Mesothelial cell of epicardium (in vitro differentiated cells): ENCODE measurements at places on chromosomes 2 and 18. TPM values are rescaled to one million over a fixed set of nuclear protein-coding genes. Genes with fewer than 3 reads are reported as not detected.

The PDE1A gene
- 1.2 to 1.9 TPM (median 1.6 TPM) in 3 replicates for total RNA-seq

- H3K4me1 ChIP-seq: no peaks in the 10 kb centered on the region
- H3K27me3 ChIP-seq: peaks cover 2% of the 10 kb centered on the region
- no peaks in the 10 kb centered on the region for H3K36me3 ChIP-seq
- DNase-seq: no peak
- no peak overlapping the region for H3K27ac ChIP-seq
- H3K4me3 ChIP-seq: no peak overlapping the region
These were observed 68.3 kb upstream of the PPM1B start for GRCh38 chr2:44100351-44100750.

GRCh38 chr2:224261326-224261725 lies 140.6 kb downstream of the FAM124B start:
- DNase-seq: no peak
- H3K27me3 ChIP-seq: no peaks in the 10 kb centered on the region
- peak overlapping the region; percentile 31 for H3K27ac ChIP-seq
- no peak overlapping the region for H3K4me3 ChIP-seq
- H3K36me3 ChIP-seq: no peaks in the 10 kb centered on the region

DNA sequence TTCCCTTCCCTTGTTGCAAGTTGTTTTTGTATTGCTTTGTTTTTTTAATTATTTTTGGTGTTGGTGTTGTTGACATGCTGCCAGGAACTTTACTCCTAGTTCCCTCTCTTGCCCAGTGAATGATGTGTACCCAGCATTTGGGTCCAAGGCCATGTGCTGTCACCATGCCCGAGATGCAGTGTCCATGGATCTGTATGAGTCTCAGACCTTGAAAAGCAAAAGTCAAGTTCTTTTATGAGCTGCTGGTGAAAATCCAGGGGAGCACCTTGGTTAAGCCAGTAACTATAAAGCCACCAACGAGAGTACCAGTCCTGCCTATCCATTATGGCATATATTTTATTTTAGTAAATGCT lies 236.4 kb downstream of the BCL11A start:
- no peak for DNase-seq
- H3K27ac ChIP-seq: no peak overlapping the region
- H3K27me3 ChIP-seq: peaks cover 2% of the 10 kb centered on the region

The ABCG8 gene
- not detected in 3 replicates for total RNA-seq

- DNase-seq: no peak
- H3K4me1 ChIP-seq: peaks cover 6% of the 10 kb centered on the region
- no peaks in the 10 kb centered on the region for H3K27me3 ChIP-seq
- H3K27ac ChIP-seq: no peak overlapping the region
These were observed 60.1 kb downstream of the DSC3 start for GRCh38 chr18:30982285-30982992.

DNA sequence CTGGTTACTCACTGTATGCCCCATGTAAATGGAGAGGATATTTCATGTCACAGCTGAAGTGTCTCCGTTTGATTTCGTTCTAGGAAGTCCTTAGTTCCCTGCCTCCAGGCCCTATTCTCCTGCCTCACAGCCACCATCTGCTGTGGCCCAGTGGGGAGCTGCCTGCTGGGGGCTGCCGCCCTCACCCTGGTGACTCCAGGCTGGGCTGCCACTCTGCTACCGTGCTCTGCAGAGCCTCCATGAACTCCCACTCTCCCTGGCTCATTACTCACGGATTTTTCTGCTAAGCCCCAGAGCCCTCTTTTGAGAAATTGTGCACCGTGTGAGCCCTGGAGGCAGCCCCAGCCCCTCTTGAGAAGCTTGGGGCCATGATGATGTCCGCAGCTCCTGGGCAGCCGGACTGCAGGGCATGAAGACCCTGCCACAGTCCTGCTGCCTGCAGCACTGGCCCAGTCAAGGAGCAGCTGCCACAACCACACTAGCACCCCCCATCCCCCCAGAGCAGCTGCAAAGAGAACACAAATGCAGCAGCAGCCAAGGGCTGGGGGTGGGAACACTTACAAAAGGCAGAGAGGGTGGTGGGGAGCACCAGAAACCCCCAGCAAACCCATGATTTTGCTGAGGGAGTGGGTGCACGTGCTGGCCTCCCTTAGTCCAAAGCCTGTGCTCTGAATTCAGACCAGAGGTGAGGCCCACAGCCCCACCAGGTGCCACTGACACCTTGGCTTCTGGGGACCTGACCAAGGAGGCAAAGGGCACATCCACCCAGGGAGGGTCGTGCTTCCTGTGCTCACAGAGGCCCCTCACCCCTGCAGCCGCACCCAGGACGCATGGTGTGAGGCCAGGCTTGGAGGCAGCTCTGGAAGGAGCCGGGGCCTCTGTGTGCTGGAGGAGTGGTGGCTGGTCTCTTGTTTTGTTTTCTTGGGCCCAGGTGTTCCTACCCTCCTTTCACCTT lies 270.2 kb upstream of the RAB6C start:
- no peak overlapping the region for H3K4me3 ChIP-seq
- no peaks in the 10 kb centered on the region for H3K27me3 ChIP-seq
- peaks cover 10% of the 10 kb centered on the region for H3K4me1 ChIP-seq
- H3K36me3 ChIP-seq: peaks cover 2% of the 10 kb centered on the region
- no peak for DNase-seq

DNA sequence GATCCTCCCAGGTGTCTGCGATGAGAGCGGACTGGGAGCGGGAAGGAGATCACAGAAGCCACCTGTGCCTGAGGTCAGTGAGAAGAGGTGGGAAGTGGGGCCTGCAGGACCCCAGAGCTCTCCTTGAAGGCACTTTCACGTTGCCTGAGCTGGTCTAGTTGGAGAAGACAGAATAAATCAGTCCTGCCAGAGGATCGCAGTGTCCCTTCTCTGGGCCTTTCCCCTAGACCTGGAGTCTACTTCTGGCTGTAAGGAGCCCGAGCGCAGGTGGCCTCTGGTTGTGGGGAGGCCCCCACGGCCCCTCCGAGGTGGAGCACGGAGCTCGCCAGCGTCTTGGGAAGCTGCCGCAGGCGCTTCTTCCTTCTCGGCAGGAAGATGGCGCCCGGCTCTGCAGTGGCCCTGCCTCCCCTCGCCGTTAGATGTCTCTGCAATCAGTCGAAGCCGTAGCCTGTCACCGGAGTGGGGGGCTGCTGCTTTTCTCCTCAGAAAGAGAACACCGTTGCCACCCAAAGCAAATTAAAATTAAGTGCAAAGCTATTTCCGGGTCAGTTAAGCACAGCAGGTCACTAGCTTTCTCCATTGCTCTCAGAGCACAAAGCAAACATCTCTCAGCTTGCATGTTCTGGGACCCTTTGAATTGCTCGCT lies 212.0 kb upstream of the MYT1L start:
- no peak for DNase-seq
- H3K4me3 ChIP-seq: peak overlapping the region; percentile 28
- no peaks in the 10 kb centered on the region for H3K36me3 ChIP-seq
- H3K4me1 ChIP-seq: peaks cover 3% of the 10 kb centered on the region
- peaks cover 28% of the 10 kb centered on the region for H3K27me3 ChIP-seq

DNA sequence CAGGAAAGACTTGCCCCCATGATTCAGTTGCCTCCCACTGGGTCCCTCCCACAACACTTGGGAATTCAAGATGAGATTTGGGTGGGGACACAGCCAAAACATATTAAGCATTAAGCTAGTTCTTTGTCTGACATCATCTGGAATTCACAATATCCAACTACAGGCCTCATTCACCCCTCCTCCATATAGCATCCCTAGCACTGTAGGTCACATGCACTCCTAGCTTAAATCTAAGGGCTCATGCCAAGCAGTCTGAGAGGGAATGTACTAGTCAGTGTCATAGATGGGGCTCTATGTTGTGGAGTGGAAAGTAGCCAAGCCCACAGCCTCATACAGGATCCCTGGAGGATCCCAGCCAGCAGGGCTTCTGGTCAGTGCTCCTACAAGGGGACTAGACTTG lies 92.1 kb downstream of the IRS1 start:
- no peaks in the 10 kb centered on the region for H3K27me3 ChIP-seq
- H3K4me3 ChIP-seq: no peak overlapping the region
- no peak overlapping the region for H3K27ac ChIP-seq

GRCh38 chr2:239000089-239000488 lies 152.2 kb downstream of the TWIST2 start:
- H3K4me3 ChIP-seq: no peak overlapping the region
- H3K27me3 ChIP-seq: peaks cover 7% of the 10 kb centered on the region
- DNase-seq: no peak
- no peak overlapping the region for H3K27ac ChIP-seq
- H3K36me3 ChIP-seq: peaks cover 5% of the 10 kb centered on the region

DNA sequence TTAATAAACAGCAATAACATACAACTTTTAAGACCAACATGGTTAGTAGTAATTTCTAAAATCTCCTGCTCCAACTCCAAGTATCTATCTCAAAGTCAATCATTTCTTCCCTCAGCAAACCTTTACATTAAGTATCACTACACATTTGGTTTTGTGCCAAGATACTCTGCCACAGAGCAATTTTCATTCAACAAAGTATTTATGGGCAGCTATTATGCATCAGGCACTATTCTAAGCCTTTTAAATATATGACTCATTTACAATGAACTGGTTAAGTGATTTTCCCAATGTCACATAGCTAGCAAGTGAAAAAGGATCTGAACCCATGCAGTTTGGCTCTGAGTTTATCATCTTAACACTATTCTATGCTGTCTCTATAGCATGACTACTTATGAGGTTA lies 264.3 kb downstream of the NOL4 start:
- peaks cover 3% of the 10 kb centered on the region for H3K4me1 ChIP-seq
- DNase-seq: no peak
- no peak overlapping the region for H3K4me3 ChIP-seq
- no peak overlapping the region for H3K27ac ChIP-seq

The CD28 gene
- not detected in 3 replicates for total RNA-seq

The RNF125 gene
- total RNA-seq: 0.63 to 0.82 TPM (median 0.74 TPM) in 3 replicates

DNA sequence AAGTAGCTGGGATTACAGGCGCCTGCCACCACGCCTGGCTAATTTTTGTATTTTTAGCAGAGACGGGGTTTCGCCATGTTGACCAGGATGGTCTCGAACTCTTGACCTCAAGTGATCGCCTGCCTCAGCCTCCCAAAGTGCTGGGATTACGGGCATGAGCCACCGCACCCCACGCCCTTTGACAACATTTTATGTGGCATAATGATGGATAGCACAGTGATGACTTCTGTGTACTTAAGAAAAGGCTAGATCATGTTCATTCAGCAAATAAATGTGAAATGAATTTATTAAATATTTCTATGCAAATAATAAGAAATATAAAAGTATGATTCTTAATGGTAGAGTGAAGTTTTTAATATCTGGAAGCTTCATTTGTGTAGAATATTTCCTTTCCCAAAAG lies 2.6 kb upstream of the HTR2B start:
- H3K36me3 ChIP-seq: no peaks in the 10 kb centered on the region
- H3K4me1 ChIP-seq: peaks cover 75% of the 10 kb centered on the region
- no peaks in the 10 kb centered on the region for H3K27me3 ChIP-seq
- DNase-seq: no peak

GRCh38 chr18:58168221-58168620 lies 124.2 kb downstream of the NEDD4L start:
- H3K36me3 ChIP-seq: peaks cover 21% of the 10 kb centered on the region
- H3K4me3 ChIP-seq: no peak overlapping the region
- H3K27ac ChIP-seq: no peak overlapping the region
- H3K4me1 ChIP-seq: no peaks in the 10 kb centered on the region

GRCh38 chr18:70295192-70296188 lies 6.6 kb downstream of the SOCS6 start:
- H3K27me3 ChIP-seq: no peaks in the 10 kb centered on the region
- H3K4me3 ChIP-seq: no peak overlapping the region
- peaks cover 46% of the 10 kb centered on the region for H3K4me1 ChIP-seq
- H3K27ac ChIP-seq: no peak overlapping the region

GRCh38 chr2:72738096-72738495 lies 87.7 kb downstream of the EXOC6B start:
- no peak for DNase-seq
- no peaks in the 10 kb centered on the region for H3K4me1 ChIP-seq
- no peak overlapping the region for H3K4me3 ChIP-seq
- no peak overlapping the region for H3K27ac ChIP-seq

The GPR55 gene
- not detected in 3 replicates for total RNA-seq

DNA sequence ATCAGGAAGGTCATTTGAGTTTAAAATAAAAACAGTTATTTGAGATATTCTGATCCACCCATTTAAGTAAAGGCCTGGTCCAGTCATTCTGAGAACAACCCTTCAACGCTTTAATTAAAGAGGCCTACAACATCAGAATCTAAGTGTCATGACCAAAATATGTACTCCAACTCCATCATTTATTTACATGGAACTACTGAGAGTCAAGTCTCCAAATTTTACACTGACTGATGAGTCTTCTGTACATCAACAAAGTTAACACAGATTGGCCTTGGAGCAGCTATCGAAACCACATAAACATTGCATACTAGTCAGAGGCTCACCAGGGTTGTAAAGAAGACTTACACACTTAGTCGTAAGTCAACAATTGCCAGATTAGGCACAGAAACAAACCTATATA lies 37.1 kb downstream of the PIEZO2 start:
- peaks cover 10% of the 10 kb centered on the region for H3K4me1 ChIP-seq
- DNase-seq: no peak

DNA sequence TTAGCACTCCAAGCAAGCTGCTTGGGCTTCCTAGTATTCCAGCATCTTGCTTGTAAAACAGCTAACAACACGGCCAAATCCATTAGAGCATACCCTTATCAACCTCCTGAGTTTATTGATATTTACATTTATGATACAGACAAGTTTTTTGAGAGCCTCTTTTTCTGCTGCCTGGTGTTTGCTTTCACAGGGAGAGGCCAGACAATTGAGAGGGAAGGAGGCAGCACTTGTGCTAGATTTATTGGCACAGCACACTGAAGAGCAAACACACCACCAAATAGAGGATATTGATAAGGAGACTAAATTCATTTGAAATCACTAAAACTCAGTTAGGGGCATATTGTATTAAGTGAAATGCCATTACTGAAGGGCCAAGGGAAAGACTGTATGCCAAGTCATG lies 1142.3 kb upstream of the FANCL start:
- no peaks in the 10 kb centered on the region for H3K27me3 ChIP-seq
- peaks cover 7% of the 10 kb centered on the region for H3K4me1 ChIP-seq
- peaks cover 17% of the 10 kb centered on the region for H3K36me3 ChIP-seq
- no peak overlapping the region for H3K4me3 ChIP-seq

GRCh38 chr2:114040826-114041225 lies 150.9 kb downstream of the ACTR3 start:
- no peaks in the 10 kb centered on the region for H3K36me3 ChIP-seq
- H3K4me3 ChIP-seq: no peak overlapping the region
- H3K4me1 ChIP-seq: no peaks in the 10 kb centered on the region
- H3K27ac ChIP-seq: no peak overlapping the region
- DNase-seq: no peak
- H3K27me3 ChIP-seq: peaks cover 1% of the 10 kb centered on the region

The COL3A1 gene
- 7,569 to 7,691 TPM (median 7,584 TPM) in 3 replicates for total RNA-seq

DNA sequence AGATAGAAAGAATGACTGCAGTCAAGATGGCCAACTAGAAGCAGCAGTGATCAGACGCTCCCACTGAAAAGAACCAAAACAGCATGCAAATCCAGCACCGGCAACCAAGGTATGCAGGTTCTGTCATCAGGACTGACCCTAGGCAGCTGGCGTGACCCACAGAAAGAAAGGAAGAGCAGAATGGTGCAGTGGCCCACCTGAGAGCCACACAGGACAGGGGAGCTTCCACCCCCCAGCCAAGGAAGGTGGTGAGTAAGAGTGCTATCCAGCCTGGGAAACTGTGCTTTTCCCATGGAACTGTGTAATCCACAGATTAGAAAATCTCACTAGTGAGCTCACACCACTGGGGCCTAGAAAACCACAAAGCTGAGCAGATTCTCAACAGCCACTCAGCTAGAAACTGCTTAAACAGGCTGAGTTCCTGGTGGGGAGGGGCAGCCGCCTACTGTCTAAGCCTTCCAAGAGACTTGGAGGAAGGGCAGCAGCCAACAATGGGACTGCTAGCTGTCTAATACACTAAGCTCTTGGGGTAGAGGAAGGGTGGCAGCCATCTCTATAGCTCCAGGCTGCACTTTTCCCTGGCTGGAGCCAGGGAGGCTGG lies 127.9 kb downstream of the EVA1A start:
- no peak overlapping the region for H3K4me3 ChIP-seq
- peak overlapping the region; percentile 43 for H3K27ac ChIP-seq
- DNase-seq: no peak
- no peaks in the 10 kb centered on the region for H3K27me3 ChIP-seq
- H3K4me1 ChIP-seq: peaks cover 41% of the 10 kb centered on the region
- peaks cover 1% of the 10 kb centered on the region for H3K36me3 ChIP-seq

The CCDC85A gene
- total RNA-seq: 1.8 to 2.2 TPM (median 1.9 TPM) in 3 replicates
